ENCODE measurements at places on chromosomes 7 and 10. TPM values are rescaled to one million over a fixed set of nuclear protein-coding genes. Genes with fewer than 3 reads are reported as not detected.

Gene CUL2
- 24.8 TPM for total RNA-seq

Gene FLNC
- 7.3 TPM for total RNA-seq

Gene ERVW-1
- total RNA-seq = not detected

Gene HOXA6
- 1.9 TPM for total RNA-seq

Gene PTPRE
- 4.0 TPM for total RNA-seq

Gene CTTNBP2
- 0.61 TPM for total RNA-seq

Gene PRKRIP1
- total RNA-seq = 24.4 TPM

Gene CALHM2
- total RNA-seq = 4.8 TPM

Gene RASA4B
- total RNA-seq = 1.7 TPM

Gene HMX2
- total RNA-seq = not detected

Gene GDF10
- total RNA-seq = not detected

Gene MACC1
- total RNA-seq = not detected

Gene ITIH5
- total RNA-seq = 0.09 TPM

Gene CABCOCO1
- not detected for total RNA-seq

Gene HDAC9
- total RNA-seq = 0.40 TPM

Gene HTR7
- 0.12 TPM for total RNA-seq

Gene BTBD16
- total RNA-seq = 0.58 TPM

Gene ABCB4
- not detected for total RNA-seq

Gene EPO
- total RNA-seq = not detected

Gene PCLO
- 1.2 TPM for total RNA-seq

Gene ABCB1
- total RNA-seq = not detected

Gene LCOR
- total RNA-seq = 7.4 TPM

Gene LIPM
- not detected for total RNA-seq

Gene ADAP1
- 2.3 TPM for total RNA-seq

Gene TRPV5
- total RNA-seq = not detected

Gene OR6V1
- total RNA-seq = not detected

Gene OR2A7
- not detected for total RNA-seq

Gene KCNK18
- not detected for total RNA-seq

Gene TSPAN13
- 16.8 TPM for total RNA-seq

Gene IPMK
- 2.5 TPM for total RNA-seq

Gene SPDYE8
- total RNA-seq = not detected

Gene UTF1
- not detected for total RNA-seq

Gene C10orf53
- total RNA-seq = not detected

Gene TUBB8
- total RNA-seq = not detected

Gene AMZ1
- not detected for total RNA-seq

Gene COL28A1
- total RNA-seq = 0.56 TPM

Gene FAM25C
- 2.4 TPM for total RNA-seq

Gene CDC14C
- total RNA-seq = not detected

Gene DNAJB9
- 13.0 TPM for total RNA-seq

Gene EGR2
- total RNA-seq = 0.26 TPM

Gene ZNF804B
- not detected for total RNA-seq

Gene RPEL1
- not detected for total RNA-seq

Gene SP8
- not detected for total RNA-seq

Gene DGKI
- total RNA-seq = not detected

Gene GPR26
- not detected for total RNA-seq

Gene CYP3A4
- total RNA-seq = not detected

Gene INMT
- not detected for total RNA-seq

Gene ASAH2
- total RNA-seq = 3.3 TPM

Gene NKX2-3
- total RNA-seq = not detected

Gene LIPA
- total RNA-seq = 48.8 TPM

Gene PLEKHA8
- 5.9 TPM for total RNA-seq

Gene CRTAC1
- 1.3 TPM for total RNA-seq

Measured in A549 treated with ZK216348 at 1 μM for 4 hours (cell line).